ENCODE measurements at places on chromosomes 7 and 10.

DNA sequence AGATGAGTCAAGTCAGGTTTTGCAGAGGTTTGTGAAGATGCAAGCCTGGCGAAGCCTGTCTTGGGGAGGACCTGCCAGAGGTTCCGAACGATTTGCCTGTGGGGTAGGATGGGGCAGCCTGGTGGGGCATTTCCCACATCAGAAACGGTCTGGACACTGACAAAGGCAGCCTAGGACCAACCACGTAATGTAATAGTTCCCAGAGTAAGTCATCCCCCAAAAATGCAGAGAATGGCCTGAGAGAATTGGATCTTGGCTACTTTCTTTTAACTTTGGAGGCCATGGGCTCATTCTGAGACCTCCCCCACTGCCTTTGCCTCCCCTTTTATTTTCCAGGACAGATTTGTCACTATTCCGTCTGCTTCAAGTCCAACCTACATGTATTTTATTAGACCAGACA is 168.9 kb upstream of the SH2B2 start:
- no peak for DNase-seq

DNA sequence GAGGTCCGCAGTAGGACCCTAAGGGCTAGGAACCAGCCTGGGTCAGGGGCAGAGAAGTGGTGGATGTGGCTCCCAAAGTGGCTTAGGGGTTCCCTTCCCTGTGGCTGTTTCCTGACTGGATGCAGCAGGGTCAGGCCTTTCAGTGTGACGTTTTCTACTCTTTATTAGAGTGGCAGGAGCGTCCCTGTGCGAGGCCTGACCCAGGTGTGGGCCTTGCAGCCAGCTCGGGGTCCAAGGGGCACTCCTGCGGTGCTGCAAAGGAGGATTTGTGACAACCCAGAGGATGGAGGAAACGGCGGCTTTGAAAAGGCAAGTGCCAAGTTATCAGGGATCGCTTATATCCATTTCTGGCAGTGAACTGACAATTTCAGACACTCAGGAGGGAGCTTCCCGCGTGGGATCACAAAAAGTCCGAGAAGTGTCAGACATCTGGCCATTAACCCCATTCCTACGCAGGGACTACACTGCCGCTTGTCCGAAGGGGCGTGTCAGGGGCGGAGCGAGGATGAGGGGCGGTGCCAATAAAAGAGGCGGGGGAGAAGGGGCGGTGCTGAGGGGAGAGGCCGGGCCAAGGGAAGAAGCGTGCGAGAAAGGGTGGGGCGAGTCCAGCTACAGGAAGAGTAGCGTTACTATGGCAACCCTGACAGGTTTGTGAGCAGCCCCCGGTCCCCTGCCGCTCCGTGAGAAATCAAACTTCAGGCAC is 98.8 kb upstream of the ZNF722 start:
- peak; percentile 85 for DNase-seq

DNA sequence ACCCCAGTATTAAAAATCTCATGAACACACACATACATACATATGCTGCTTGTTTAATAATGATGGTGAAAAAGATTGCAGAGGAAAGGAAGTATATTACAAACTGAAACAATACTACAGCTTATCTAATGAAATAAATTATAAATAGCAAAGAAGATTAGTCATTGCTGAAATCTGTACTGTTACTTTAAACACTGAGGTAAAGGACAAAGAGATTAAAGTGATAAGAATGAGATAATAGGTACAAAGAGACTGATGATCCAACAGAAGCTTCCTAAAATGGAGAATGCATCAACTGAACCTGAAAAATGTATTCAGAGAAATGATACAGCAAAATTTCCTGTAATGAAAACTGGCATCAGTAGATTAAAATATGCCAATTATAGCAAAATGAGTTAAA is 91.5 kb upstream of the KCND2 start:
- DNase-seq: no peak

- DNase-seq: no peak
Observed at GRCh38 chr7:157431951-157432540, 95.2 kb downstream of the DNAJB6 start.

DNA sequence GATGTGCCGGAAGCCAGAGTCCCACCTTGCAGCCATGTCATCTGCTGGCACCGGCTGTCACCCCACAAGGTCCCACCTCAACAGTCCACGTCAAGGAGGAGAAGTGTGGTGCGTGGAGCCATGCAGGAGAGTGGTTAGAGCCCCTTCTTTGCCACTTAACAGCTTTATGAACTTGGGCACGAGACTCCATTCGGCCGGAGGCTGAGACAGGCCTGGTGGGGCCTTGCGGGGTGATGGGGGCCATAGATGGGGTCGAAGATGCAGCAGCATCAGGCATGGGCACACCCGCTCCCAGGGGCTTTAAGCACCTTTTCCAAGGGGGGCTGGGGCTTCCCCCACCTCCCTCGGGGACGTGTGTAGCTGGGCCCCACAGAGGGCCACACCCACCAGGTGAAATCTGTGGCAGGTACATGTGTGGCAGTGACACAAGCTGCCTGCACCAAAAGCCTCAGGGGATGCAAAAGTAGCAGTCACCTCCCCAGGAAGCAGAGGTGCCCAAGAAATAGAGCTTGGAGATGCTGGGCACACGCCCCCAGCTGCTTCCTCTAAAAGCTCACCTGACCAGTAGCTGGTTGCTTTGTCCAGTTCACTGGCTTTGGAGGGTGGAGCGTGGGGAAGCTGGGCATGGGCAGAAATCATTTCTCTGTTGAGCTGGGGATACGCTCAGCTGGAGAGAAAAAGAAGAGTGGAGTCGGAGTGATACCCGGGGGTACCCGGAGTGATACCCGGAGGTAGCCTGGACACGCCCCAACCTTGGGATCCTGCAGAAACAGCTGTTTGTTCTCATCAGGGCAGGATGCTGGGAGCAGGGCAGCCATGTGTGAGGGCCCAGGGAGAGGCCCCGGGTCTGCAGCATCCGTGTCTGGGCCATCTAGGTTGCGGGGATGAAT is 199.8 kb downstream of the EBF3 start:
- no peak for DNase-seq

GRCh38 chr10:14468726-14469125 is 138.0 kb upstream of the FRMD4A start:
- DNase-seq: no peak

DNA sequence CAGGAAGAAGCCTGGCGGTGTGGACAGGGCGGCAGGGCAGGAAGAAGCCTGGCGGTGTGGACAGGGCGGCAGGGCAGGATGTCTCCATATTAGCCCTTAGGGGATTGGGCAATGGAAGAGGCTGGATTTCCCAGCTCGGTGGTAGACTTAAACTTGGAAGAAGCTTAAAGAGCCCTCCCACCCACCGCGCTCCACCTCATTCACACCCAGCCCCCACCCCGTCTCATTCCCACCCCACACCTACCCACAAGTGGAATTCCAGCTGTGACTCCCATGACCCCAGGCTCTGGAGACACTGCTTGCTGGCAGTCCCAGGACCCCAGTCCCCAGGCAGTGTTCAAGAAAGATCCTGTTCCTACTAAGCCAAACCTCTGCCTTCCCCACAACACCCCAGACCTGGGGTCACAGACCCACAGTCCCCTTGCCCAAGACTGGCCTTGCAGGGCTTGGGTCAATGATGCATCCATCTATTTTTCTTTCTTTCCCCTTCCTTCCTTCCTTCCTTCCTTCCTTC is 34.0 kb downstream of the SPDYE6 start:
- no peak for DNase-seq

DNA sequence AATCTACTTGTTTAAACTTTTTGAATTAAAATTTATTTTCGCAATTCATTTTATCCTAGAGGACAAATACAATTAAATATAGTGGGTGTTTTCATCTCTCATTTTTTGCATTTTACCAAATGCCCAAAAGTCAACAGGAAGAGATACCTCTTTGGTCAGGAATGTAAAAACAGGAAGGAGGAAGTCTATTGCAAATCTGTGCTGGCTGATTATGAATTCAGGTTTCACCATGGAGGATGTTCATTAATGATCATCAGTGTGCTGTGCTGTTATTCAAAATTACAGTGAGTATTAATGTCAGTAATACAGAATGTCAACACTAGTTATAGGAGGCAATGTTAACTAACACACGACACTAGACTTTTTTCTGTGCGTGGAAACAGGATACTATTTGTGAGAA is 24.7 kb downstream of the EXOC6 start:
- DNase-seq: no peak

DNA sequence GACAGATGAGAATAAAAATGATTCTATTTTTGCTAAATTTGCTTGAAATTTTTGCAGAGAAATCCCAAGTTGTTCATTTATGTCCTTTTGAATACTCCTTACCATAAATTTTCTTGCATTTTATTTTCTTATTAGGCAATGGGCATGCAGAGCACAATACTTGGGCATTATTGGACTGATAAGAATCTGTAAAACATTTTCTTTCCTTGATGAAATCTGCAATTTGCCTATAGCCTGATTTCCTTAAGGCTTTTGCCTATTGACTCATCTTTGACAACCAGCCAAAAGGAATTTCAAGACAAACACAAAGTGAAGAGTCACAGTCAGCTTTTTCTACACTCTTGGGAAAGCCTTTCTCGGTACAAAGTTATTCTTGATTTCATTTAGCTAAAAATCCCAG is 30.5 kb upstream of the GNAT3 start:
- DNase-seq: no peak

DNA sequence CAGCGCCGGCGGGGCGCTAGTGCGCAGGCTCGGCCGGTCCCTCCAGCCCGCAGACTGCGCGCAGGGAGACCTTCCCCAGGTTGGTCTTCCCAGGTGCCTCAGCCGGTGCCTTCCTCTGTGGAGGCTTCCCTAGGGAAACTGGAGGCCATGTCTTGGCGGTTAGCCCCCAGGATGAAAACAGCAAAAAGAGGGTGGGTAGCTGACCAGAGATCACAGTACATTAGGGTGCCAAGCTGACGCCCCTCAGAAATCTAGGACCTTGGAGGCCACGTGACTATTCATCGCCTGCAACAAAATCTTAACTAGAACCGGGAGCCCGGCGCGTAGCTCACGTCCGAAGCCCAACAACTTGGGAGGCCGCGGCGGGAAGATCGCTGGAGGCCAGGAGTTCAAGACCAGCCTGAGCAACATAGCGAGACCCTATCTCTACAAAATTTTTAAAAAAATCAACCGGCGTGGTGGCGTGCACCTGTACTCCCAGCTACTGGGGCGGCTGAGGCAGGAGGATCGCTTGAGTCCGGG is 327 bp upstream of the FIS1 start:
- no peak for DNase-seq

DNA sequence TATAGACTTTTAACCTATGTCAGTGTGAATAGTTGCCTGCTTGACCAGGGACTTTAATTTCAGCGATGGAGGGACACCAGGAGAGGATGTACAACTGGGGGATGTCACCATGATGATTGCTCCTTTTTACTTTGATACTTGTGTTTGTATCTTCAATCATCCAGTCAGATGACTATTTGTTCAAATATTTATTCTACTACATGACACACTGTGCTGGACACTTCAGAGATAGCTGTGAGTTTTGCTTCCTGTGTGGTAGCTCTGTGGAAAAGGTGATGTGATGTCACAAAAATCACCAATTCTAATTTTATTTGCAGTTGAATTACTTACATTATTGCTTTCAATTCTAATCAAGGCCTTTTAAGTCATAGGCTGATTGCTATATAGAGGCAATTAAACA is 62.7 kb upstream of the CREB5 start:
- DNase-seq: no peak

DNA sequence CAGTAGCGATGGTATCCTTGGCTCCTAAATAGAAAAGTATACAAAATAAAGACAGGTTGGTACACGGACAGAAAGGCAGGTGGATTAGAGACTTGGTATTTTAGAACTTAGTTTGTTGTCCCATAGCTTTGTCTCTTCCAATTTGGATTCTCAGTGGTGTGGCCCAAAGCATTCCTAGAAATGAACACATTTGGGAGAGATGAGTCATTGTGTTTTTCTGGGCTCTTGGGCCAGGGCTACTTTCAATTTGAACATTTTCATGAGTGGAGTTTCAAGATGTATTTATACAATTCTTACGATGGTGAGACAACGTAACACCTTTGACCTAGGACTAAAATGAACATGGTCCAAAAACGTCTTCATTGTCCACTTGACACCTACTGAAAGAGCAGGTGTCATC is 225.1 kb upstream of the YAE1 start:
- no peak for DNase-seq

- DNase-seq: no peak
Observed at GRCh38 chr7:100003711-100004661, 11.4 kb upstream of the ZKSCAN1 start.

DNA sequence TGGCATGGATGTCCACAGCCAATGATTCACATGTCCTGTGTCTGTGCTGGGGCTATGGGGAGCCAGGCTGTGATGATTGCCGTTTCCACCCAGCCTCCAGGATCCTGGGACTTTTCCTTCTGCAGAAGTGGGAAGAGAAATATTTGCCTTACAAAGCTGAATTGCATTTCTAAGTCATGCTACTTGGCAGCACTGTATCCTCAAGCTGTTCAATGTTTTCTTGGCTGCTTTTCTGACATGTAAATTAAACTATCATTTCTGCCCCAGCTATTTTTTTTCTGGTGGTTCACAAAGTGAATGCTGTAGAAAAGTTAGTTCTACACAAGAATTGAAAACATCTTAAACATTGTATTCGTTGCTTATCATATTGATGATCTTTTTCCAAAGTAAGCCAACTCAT is 51.9 kb upstream of the TCERG1L start:
- no peak for DNase-seq

GRCh38 chr7:39504963-39505362 is 61.2 kb upstream of the YAE1 start:
- no peak for DNase-seq

GRCh38 chr7:20329389-20330238 is 1.1 kb upstream of the ITGB8 start:
- no peak for DNase-seq

DNA sequence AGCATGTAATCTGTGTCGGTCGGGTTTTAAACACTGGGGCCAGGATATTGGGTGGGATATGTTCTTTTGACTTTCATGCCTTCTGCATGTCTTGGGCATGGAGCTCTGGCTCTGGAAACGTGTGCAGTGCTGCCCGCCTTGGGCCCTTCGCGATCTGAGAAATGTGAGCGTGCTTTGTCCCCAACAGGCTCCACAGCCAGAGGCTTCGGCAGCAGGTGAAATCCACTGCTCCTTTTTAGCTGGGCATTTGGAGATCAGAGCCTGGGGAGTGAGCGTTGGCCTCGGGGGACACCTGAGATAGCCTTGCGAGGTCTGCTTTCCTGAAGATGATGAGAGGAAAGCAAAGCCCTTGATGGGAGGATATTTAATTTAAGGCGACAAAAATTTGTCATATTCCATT is 137.8 kb downstream of the ACTR3B start:
- DNase-seq: no peak

DNA sequence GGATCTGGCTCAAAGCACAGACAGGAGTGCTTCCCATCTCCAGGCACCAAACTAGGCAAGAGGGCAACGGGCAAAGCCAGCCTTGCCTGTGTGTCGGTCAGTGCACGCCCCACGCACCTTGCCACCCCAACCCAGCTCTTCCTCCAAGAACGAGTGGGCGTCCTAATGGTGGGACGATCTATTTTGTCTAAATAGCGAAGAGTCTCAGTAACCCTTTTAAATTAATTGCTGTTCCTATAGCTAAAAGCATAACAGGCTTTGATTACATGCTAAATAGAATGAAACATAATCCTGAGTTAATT is 12.2 kb downstream of the EN2 start:
- DNase-seq: no peak

- no peak for DNase-seq
Observed at GRCh38 chr7:6571160-6571779, 6.0 kb upstream of the ZDHHC4 start.
